ENCODE measurements at places on chromosomes 3 and 15. TPM values are rescaled to one million over a fixed set of nuclear protein-coding genes. Genes with fewer than 3 reads are reported as not detected.

Gene DIS3L
- total RNA-seq: 36.6 TPM

Gene ARRDC4
- 27.7 TPM for total RNA-seq

Gene GOLGA8S
- total RNA-seq: 0.12 TPM

Gene TASOR
- 97.6 TPM for total RNA-seq

Gene KBTBD12
- total RNA-seq: 6.2 TPM

Gene GABRR3
- total RNA-seq: not detected
